ENCODE measurements at places on chromosomes 5 and 9.

- DNase-seq = no peak
These were observed 81.5 kb upstream of the AGXT2 start for GRCh38 chr5:35129276-35129675.

- no peak for DNase-seq
These were observed 54.1 kb downstream of the FER start for GRCh38 chr5:108801776-108802175.

- no peak for DNase-seq
These were observed 4.4 kb downstream of the COL27A1 start for GRCh38 chr9:114159691-114160090.

- no peak for DNase-seq
These were observed 14.0 kb downstream of the ACTBL2 start for GRCh38 chr5:57468481-57469163.

DNA sequence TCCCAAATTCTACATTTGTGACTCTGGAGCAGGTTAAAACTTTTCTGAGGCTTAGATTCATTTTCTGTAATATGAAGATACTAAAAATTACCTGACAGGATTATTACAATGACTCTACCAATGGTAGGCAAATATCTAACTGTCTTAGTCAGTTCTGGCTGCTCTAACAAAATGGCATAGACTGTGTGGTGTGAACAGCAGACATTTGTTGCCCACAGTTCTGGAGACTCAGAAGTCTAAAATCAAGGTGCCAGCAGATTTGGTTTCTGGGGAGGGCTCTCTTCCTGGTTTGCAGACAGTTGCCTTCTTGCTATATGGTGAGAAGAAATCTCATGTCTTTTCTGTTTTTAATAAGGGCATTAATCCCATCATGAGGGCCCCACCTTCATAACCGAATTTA, 245.1 kb downstream of the MAST4 start:
- DNase-seq = no peak

- DNase-seq = no peak
These were observed 21.1 kb downstream of the TRAF1 start for GRCh38 chr9:120905315-120906164.

DNA sequence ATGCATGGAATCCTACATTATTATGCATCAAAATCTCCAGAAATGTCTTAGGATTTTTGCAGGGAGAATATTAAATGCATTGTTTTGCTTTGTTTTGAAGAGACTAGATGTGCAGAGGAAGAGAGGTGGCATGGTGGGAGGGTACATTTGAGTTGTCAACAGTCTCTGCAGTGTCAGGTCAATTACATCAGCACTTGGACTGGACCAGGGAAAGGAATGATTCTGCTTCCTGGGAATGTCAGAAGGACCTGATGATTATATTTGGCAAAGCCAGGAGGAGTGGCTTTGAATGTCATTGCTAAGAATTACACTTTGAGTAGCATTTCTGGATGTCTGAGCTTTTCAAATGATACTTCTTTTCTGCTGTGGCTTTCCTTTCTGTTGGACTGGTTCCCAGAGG, 17.5 kb upstream of the TMEFF1 start:
- DNase-seq = no peak

GRCh38 chr9:9614607-9615006, 998.2 kb downstream of the PTPRD start:
- no peak for DNase-seq

- DNase-seq = no peak
These were observed 222.9 kb downstream of the PSAT1 start for GRCh38 chr9:78519786-78520185.

DNA sequence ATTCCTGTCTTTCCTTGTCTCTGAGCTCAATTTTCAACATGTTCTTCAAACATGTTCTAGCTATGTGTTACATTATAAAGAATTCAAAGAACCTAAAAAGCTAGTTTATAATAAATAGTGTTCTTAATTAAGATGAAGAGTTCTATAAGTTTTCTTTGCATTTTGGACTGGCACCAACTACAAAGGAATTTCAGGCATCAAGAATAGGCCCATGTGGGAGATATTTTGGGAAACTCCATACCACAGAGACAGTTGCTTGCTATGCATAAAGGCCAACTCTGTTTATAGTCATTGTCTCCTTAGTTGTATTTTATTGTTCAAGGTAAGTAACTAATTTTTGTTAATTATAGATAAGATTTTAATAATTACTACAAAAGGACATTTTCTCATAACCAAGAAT, 4.5 kb downstream of the SLF1 start:
- DNase-seq = no peak

DNA sequence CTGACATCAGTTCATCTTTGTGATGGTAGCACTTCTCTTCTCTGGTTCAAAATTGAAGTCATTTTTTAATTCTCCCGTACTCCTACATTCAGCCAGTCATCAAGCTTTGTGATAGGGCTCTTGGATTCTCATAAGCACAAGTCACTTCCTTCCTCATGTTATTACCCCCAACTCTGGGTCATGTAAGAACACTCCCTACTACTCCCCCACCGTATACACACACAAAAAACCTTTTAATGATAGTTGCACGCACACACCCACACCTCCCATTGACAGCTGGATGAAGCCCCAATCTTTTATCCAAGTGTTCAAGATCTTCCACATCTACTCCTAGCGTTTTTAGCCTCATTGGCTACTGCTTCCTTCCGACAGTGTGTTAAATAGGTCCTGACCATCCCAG, 16.8 kb downstream of the KDM3B start:
- DNase-seq = no peak

DNA sequence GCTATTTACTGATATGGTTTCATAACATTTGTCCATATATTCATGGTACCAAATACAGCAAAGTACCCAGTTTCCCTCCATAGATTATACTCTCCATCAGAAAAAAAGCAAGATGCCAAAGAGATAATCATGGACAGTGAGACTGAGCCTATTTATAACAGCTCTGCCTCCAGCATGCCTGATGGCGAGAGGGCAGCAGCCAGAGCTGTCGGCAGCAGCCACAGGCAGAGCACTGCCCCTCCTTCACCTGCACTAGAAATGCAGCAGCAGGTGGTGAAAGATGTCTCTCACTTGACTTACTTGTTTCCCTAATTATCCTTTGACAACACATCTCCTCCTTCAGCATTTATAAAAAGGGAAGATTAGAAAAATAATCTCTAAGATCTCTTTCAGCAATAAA, 32.4 kb downstream of the CTNNAL1 start:
- DNase-seq = no peak

- DNase-seq = no peak
These were observed 693 bp downstream of the DPYSL3 start for GRCh38 chr5:147509041-147509709.

DNA sequence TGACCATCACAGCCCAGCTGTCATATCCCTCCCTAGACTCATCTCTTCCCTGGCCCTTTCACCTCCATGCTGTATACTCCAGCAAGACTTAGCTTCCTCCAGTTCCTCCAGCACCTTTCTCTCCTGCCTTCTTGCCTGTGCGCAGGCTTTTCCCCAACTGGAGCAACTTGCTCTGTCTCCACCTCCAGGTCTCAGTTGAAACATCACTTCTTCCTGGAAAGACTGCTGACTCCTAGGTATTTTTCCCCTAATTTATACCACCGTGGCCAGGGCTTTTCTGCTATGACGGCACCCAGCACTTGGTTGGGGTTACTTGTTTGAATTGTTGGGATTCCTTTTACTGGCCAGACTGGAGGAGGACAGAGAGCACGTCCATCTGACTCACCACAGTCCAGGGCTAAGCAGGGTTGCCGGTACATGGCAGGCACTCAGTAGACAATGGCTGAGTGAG, 67.5 kb downstream of the KCNIP1 start:
- DNase-seq = no peak

DNA sequence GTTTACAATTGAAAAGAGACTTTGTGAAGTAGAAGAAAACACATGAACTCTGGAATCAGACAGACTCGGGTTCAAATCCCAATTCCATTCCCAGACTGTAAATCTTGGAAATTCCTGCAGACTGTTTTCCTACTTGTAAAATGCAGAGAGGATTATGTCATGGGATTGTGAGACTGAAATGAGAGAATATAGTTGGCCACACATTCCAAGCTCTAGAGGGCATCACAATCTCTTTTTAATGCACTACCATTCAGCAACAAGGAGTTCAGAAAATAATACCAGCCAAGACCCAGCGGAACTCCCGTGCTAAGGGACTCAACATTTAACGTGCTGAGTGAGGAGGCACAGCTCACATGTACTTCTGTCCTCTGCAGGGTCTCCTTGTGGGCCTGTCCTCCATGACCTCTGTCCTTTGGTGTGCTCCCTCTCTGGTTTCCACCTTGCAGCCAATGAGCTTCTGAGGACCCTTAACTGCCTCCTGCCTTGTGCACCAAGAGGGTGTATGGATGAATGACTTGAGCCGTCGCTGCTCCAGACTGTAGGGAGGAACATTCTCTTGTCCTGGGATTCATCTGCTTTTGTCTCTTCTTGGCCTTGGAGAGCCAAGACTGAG, 263.5 kb downstream of the NTRK2 start:
- DNase-seq = no peak

DNA sequence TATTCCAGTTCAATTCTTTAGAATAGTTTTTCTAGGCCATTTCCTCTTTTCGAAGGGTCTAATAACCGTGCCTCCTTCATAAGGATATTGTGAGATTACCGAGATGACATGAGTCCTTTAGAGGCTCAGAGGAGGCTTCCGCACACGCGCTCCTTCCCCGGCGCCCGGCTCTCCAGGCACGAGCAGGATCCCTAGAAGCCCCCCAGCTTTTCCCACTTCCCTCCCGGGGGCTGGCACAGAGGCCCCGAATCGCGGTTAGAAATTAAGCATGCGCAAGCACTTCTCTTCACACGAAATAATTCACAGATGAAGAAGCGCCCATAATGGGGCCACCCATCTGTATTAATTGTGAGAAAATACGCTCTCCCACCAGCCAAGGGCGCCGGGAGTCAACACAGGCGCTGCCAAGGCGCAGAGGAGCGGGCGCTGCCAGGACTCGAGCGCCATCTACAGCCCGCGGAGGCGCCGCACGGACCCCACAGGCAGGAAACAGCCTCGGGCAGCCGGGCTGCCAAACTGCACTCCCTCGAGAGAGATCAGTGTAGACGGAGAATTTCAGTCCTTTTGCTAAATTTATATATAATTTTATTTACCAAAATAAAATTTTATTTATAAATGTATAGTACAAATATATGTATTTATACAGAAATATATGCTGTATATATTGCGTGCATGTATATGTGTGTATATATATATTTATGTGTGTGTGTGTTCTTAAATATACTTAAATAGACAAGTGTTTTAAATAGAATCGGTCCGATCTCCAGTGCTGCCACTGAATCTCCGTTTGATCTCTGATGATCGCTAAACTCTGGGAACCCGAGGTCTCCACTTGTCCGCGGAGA, 258.1 kb upstream of the NFIL3 start:
- DNase-seq = peak; percentile 72

GRCh38 chr9:114180696-114181606, 25.6 kb downstream of the COL27A1 start:
- DNase-seq = no peak

DNA sequence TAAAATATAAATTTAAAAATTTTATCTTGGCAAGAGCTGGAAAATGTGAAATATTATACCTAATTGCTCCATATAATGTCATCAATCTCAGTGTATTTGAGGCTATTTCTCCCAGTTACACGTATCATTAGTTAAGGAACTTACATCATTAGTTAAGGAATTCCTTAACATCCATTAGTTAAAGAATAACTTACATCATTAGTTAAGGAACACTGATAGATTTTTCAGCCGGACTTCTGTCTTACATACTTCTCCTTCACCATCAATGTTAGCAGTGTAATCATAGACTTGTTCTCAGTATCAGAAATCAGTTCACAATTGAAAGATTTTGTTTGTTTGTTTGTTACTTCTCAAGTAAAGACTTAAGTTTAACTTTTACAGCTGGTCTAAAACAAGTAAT, 524.4 kb upstream of the CHD1 start:
- DNase-seq = no peak

- no peak for DNase-seq
These were observed 311.4 kb upstream of the ITGA1 start for GRCh38 chr5:52476346-52476745.
